ENCODE measurements at places on chromosomes 2 and 18.

- DNase-seq: no peak
- H3K36me3 ChIP-seq: no peaks in the 10 kb centered on the region
- H3K4me3 ChIP-seq: no peak overlapping the region
- H3K27me3 ChIP-seq: no peaks in the 10 kb centered on the region
- no peaks in the 10 kb centered on the region for H3K4me1 ChIP-seq
- H3K27ac ChIP-seq: no peak overlapping the region
Observed at GRCh38 chr2:107669335-107669734, 157.4 kb upstream of the RGPD4 start.

- no peak overlapping the region for H3K27ac ChIP-seq
- no peaks in the 10 kb centered on the region for H3K4me1 ChIP-seq
- H3K4me3 ChIP-seq: no peak overlapping the region
- no peak for DNase-seq
- peaks cover 18% of the 10 kb centered on the region for H3K27me3 ChIP-seq
Observed at GRCh38 chr2:96400049-96401000, 64.8 kb downstream of the NCAPH start.

- H3K27me3 ChIP-seq: peaks cover 6% of the 10 kb centered on the region
- DNase-seq: no peak
- H3K27ac ChIP-seq: no peak overlapping the region
- H3K4me1 ChIP-seq: peaks cover under 1% of the 10 kb centered on the region
Observed at GRCh38 chr18:47767699-47768098, 162.8 kb downstream of the SMAD2 start.

- H3K27me3 ChIP-seq: peaks cover 66% of the 10 kb centered on the region
- no peaks in the 10 kb centered on the region for H3K4me1 ChIP-seq
- DNase-seq: no peak
- no peaks in the 10 kb centered on the region for H3K36me3 ChIP-seq
Observed at GRCh38 chr18:59129951-59130703, 9.6 kb upstream of the SEC11C start.

DNA sequence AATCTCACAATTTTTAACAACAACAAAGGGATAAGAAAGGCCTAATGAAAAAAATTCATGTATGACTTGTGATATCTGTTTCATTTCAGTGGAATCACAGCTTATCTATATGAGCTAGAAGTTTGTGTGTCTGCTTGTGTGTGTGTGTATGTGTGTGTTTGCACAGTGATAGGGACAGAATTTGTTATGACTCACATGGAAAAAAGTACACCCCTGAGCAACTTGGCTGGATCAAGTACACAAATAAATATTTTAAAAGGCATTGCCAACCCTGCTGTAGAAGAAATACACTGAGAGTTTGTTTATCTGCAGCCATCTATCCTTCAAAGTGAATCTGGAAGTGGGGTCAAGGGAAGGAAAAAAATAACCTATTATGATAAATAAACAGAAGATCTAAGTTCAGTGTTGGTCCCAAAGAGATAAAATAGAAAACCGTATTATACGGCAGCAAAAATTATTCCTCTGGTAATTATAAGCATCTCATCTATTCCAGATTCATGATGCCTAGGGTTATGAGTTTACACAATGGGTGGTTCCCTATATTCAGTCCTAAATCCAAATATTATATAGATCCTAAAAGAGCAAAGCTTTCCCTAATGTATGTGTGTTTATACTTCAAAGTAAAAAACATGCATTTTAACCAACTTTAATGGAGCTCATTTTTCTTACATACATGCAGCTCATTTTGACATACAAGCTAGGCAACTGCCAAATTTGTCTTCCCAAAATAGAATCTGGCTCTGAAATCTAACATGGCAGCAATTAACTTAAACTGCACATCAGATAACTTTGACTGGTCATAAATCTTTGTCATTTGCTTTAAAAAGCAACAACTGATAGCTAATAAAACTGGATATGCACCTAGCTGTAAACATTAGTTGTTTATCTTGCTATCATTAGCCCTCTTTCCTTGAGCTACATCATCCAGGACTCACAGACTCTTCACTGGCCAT lies 420.6 kb downstream of the IRS1 start:
- H3K4me1 ChIP-seq: no peaks in the 10 kb centered on the region
- H3K4me3 ChIP-seq: no peak overlapping the region
- DNase-seq: no peak
- H3K36me3 ChIP-seq: no peaks in the 10 kb centered on the region
- no peak overlapping the region for H3K27ac ChIP-seq
- H3K27me3 ChIP-seq: peaks cover 7% of the 10 kb centered on the region

- no peak overlapping the region for H3K27ac ChIP-seq
- DNase-seq: no peak
- H3K36me3 ChIP-seq: no peaks in the 10 kb centered on the region
- no peak overlapping the region for H3K4me3 ChIP-seq
Observed at GRCh38 chr2:114642988-114643553, 200.6 kb downstream of the DPP10 start.

DNA sequence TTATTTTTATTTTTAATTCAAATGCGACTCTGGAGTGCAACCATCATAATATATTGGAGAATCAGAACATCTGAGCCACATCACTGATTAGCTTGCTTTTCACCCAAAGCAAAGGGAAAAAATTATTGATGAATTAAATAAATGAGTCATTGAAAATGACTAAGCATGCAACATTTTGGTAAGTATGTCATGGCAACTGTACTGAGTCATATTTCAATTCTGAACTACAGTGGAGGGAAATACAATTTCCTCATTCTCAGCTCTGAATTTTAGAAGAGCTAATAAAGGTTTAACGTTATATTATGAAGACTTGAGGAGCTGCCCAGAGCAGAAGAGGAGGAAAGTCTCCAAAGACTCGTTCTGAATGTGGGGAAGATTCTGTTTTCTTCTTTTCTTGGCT lies 89.6 kb upstream of the CCDC68 start:
- H3K4me3 ChIP-seq: no peak overlapping the region
- no peak overlapping the region for H3K27ac ChIP-seq
- no peaks in the 10 kb centered on the region for H3K4me1 ChIP-seq
- H3K36me3 ChIP-seq: no peaks in the 10 kb centered on the region
- DNase-seq: no peak

GRCh38 chr2:149099298-149099697 lies 60.8 kb downstream of the LYPD6B start:
- DNase-seq: no peak
- H3K4me3 ChIP-seq: no peak overlapping the region
- H3K4me1 ChIP-seq: no peaks in the 10 kb centered on the region
- H3K27me3 ChIP-seq: peaks cover 12% of the 10 kb centered on the region
- no peak overlapping the region for H3K27ac ChIP-seq

DNA sequence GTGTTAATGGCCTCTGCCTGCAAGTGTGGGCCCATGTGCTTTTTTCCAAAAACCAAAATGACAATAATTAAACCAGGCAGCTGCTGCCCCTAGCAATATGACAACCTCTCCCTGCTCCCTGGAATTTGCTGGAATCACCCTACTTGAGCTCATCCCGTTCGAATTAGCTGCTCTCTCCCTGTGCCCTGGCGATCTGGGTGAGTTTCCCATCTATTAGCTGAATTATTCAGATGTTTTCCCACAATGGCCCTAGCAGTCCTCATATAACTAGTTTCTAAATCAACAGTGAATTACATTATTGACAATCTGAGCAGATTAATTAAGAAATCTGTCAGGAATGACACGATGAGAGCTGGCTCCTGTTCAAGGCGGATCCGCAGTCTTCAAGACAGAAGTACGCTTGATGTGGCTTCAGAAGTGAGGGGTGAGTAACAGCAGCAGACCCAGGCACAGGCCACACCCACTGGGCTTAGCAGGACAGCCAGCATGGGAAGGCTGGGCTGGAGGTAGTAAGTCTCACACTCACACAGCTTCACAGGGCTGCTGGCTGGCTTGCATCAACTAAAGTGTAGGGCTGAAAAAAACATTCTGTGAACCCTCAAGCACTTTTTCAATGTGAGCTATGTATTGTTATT lies 366.2 kb upstream of the ID2 start:
- peak overlapping the region; percentile 20 for H3K27ac ChIP-seq
- no peaks in the 10 kb centered on the region for H3K27me3 ChIP-seq
- H3K36me3 ChIP-seq: no peaks in the 10 kb centered on the region

GRCh38 chr18:38551881-38552280 lies 986.3 kb upstream of the CELF4 start:
- H3K4me1 ChIP-seq: no peaks in the 10 kb centered on the region
- H3K27ac ChIP-seq: no peak overlapping the region
- no peaks in the 10 kb centered on the region for H3K27me3 ChIP-seq
- H3K36me3 ChIP-seq: no peaks in the 10 kb centered on the region
- no peak overlapping the region for H3K4me3 ChIP-seq

DNA sequence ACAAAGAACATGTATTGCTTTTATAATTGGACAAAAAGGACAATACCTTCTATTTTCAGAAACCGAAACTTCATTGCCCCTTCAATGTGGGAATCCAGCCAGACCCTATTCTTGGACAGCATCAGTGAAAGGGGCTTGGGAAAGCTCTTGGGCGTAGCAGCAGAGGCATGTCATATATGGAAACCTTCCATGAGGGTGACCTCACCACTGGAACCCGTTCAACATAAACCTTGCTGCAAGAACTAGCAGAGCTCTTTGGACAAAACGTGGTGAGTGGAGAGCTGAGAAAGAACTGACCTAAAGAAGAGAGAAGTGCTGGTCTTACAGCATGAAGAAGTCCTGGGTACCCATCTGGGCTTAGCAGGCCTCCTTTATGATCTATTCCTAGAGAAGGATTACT lies 22.7 kb upstream of the ACTG2 start:
- peaks cover 7% of the 10 kb centered on the region for H3K36me3 ChIP-seq
- no peaks in the 10 kb centered on the region for H3K27me3 ChIP-seq
- no peaks in the 10 kb centered on the region for H3K4me1 ChIP-seq
- DNase-seq: no peak
- no peak overlapping the region for H3K4me3 ChIP-seq
- H3K27ac ChIP-seq: no peak overlapping the region

GRCh38 chr2:76613330-76613729 lies 902.6 kb upstream of the GCFC2 start:
- H3K4me3 ChIP-seq: no peak overlapping the region
- H3K27me3 ChIP-seq: no peaks in the 10 kb centered on the region
- no peak for DNase-seq
- no peaks in the 10 kb centered on the region for H3K36me3 ChIP-seq

All from effector memory CD8-positive, alpha-beta T cell (primary cell).